Left forelimb (tissue), 1 donor: ENCODE measurements at places on chromosomes 2 and 18.

DNA sequence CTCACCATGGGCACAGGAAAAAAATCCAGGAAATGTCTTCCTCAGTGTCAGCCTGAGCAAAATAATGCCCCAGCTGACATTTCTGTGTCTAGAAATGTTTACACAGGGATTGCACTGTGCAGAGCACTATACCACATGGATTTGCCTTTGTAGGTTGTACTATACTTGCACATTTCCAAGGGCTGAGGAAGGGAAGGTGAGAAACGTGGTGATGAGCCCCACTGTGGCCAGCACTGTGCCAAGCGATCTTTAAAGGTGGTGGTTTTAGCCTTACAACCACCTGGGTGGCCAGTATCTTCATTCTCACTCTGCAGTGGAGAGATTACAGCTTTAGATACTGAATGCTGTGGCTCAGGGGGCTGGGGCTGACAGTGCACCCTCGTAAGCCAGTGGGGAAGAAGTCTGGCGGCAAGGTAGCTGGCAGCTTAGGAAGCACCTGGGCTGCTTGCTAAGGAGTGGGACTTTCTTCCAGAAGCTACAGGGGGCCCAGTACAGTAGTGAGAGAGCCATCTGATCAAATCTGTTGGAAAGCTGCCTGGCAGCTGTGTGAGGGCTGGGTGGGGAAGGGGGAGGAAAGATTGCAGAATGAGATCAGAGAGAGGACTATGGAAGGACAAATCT, 81.4 kb upstream of the MSH2 start:
- no peak for DNase-seq

DNA sequence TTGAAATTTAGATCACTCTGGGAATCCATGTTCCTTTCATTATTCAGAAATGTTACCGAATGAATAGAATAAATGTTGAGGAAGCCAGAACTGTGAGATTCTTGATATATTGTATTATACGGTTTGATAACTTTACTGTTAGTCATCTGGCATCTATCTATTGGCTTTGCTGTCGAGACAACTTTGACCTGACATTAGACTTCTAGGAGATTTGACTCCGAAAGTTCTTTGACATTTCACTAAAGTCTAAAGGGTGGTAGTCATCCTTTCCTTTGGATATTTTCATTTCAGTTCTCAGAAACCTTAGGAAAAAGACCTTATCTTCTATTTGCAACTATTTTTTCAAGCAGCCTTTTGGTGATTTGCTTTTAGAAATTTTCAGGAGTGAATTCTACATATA, 1.9 kb downstream of the BMPR2 start:
- no peak for DNase-seq

DNA sequence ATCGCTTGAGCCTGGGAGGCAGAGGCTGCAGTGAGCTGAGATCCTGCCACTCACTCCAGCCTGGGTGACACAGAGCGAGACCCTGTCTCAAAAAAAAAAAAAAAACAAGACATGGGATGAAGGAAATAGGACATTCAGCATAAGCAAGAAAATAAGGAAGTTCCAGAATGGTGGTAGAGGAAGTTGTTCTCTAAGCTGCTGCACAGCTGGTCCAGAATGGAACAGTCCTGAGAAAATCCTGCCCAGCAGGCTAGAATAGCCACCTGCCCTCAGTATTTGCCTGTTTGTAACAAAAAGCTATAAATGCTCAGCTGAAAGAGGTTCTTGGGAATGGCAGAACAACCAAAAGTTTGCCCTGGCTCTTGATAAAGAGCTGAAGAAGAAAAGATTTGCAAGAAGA, 11.1 kb upstream of the MAPRE3 start:
- DNase-seq, result no peak

DNA sequence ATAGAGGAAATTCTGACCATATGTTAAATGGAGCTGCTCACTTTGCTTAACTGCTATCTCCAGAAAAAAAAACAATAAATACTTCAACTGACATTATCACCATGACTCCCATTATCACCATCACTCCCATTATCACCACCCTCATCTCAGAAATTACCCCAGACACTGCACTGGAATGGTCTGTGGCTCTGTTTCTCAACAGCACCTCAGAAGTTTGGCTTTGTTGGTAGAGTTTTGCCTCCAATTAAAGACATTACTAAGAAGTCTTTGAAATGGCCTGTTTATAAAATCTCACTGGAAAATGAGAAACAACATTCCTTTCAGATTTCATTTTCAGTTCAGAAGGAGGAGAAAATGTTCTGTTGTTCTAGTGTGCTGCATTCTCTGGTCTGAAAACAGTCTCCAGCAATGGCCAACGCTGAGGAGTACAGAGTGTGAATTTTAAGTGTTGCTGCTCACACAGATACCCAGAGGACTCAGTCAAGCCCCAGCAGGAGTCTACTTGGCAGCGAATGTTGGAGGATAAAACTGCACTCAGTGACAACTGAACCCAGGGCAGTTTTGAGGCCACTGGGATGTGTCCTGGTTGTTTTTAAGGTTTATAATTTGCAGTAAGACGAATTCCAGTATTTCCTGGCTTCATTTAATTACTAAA, 364.5 kb upstream of the CDH2 start:
- DNase-seq, result no peak

DNA sequence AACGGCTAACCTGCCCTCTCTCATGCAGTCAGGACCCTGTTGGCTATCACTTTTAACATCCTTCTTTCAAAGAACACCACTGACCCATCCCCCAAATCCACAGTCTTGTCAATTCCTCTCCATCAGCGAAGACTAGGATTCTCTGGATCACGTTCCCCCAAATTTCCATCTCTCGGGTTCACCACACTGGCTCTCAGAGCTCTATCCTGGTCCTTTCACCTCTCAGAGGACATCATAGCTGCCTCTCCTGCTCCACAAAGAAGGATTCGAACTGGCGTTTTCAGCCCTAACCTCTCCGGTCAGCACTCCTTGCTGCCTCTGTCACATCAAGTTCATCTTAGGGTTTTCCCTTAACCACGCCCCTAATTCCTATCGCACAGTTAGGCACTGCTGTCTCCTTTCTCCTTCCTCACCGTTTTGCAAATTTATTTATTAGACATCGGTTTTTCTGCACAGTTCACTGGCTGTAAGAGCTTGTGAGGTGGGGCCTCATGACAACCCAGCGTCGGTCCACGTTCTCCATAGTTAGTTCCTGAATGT, 247.5 kb upstream of the PXDN start:
- DNase-seq, result no peak
